ENCODE measurements at places on chromosomes 7 and 10.

GRCh38 chr7:69953136-69954067, 355.1 kb downstream of the AUTS2 start:
- no peak for DNase-seq

GRCh38 chr7:71313553-71313952, 181.6 kb downstream of the GALNT17 start:
- no peak for DNase-seq

DNA sequence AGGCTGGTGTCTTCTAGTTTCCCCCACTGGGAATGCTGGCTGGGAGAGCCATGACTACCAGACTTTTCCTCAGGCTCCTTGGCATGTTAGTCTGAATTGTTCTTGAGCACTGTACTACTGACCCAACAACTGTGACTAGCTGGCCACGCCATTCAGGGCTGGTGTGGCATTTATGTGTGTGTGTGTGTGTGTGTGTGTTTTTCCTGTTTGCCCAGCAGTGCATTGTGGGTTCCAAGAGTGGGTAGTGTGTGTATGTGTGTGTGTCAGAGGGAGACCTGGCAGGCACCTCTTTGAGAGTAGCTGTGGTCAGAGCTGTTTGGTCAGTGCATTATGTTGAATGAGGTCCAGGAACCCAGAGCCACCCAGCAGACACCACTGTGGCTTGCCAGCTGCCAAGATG, 9.2 kb downstream of the PCBD1 start:
- no peak for DNase-seq

DNA sequence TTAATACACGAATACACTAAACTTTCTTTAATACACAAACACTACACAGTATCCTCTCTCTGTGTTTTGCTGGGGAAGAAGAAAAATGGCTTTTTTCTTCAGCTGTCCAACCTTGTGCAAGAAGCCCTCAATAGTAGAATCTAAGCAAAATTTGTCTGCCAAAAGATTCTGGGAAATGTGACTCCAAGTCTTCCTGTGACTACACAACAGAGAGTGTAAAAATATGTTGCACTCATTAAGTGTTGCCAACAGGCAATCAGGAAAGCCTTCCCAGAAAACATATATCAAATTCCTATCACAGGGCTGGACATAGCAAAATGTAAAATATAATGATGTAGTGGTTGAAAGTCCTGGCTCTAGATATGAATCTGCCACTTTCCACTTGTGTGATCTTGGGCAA, 825.1 kb upstream of the ZWINT start:
- no peak for DNase-seq

DNA sequence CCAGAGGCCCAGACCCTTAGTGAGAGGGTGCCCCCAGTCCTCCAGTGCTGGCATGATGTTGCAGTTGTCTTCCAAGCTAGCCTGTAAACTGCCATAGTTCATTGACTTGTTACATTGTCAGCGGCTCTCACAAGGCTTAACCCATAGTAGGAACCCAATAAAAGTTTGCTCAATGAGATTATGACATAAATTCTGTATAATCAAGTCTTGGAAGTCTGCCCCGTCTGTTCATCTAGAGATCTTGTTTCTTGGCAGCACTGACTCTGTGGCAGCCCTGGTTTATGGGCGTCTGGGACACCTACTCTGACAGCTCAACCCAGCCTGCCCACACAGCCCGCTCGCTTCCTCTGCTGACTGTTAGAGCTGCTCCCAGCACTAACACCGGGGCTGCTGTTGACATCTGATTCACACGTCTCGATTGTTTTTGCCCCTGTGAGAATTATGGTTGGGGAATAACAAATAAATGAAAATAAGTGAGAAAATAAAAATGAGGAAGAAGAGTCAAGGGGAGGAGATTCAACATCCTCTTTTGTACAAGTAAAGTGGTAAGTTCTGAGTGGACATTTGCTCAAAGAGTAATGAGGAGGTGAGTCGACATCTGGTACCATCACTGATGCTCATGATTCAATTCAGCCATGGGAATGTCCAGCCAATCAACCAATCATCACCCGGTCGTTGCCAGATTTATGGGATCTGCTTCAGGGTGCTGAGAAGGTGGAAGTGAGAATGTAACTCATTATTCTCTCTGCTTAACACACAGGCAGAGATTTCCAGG, 160.8 kb downstream of the SPAG6 start:
- DNase-seq, result peak; percentile 16

DNA sequence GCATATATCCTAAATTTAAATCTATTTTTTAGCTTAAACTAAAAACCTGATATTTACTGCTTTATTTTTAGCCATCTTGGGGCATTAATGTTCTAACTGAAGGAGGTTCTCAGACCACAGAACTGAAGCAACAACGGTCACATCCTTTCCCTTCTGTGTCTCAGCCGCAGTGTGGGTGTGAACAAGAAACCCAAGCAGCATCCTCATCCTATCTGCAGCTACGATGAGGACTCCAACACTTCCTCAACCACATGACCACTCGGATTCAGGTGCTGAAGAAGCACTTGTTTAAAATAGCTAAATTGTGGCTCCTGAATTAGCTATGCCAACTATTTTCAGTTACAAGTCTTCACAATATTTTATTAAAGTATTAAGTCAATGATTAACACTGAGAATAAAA, 5.3 kb downstream of the ESYT2 start:
- DNase-seq, result no peak

GRCh38 chr10:54869022-54869421, 68.0 kb upstream of the PCDH15 start:
- no peak for DNase-seq

DNA sequence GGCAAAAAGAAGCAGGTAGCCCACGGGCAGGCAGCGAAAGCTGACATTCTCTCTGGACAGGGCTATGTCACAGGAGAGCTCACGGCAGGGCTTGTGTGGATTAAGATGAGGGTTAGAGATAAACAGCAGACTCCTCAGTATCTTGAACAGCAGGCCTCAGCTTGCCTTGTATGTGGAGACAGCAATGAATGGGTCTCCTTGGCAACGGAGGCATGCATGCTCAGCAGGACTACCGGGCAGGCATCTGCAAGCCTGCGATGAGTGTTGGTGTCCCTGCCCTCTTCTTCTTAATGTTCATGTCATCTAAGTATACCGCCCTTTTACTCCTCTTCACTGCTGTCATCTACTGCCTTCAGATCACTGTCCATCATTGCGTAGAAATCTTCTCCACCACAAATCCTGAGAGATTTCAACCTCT, 81.9 kb upstream of the C1GALT1 start:
- no peak for DNase-seq

- no peak for DNase-seq
These were observed 52.3 kb upstream of the GJD4 start for GRCh38 chr10:35552650-35553342.

- no peak for DNase-seq
These were observed 114.0 kb downstream of the GRID1 start for GRCh38 chr10:86252556-86252955.

GRCh38 chr10:86728056-86728455, 28.4 kb upstream of the BMPR1A start:
- DNase-seq, result no peak

DNA sequence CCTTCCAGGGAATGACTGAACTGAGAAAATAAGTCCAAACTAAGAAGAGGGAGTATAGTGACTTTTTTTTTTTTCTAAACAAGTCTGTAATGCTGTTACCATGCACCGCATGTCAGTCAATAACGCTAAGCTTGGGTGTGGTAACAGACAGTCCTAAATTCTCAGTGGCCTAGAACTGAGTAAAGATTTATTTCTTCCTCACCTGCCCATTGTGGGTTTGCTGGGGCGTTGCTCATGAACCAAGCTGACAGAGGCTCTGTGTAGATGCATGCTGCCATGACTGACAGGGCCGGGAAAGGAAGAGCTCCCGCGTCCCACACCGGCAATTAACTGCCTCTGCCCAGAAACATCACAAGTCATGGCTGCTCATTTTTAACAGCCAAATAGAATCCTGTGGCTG, 25.5 kb upstream of the PRKG1 start:
- DNase-seq, result no peak

- DNase-seq, result no peak
These were observed 136.8 kb downstream of the PAXIP1 start for GRCh38 chr7:154865984-154866685.

GRCh38 chr10:100683004-100683403, 62.4 kb upstream of the PAX2 start:
- DNase-seq, result no peak

GRCh38 chr7:2721842-2722241, 33.8 kb downstream of the AMZ1 start:
- no peak for DNase-seq

- DNase-seq, result no peak
These were observed 34.1 kb upstream of the OCM2 start for GRCh38 chr7:98024075-98024474.

DNA sequence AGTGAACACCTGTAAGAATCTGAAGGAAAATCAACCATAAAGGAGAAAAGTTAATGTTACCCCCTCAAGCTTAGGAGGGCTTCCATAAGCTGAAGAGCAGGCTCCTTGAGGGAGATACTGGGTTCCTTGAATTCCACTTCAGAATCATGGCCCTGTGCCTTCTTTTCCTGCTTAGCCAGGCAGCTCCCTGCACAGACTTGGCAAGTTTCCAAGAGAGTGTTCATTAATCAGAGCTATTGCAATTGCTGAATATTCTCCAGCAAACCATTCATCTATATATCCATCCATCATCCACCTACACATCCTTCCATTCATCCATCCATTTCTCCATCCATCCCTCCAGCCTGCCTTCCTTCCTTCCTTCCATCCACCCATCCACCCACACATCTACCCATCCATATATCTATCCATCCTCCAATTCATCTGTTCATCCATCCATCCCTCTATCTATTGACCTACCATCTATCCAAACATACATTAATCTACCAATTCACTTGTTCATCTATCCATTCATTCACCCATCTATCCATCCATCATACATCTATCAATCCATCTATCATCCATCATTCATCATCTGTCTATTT, 574.4 kb downstream of the PTPRN2 start:
- no peak for DNase-seq

DNA sequence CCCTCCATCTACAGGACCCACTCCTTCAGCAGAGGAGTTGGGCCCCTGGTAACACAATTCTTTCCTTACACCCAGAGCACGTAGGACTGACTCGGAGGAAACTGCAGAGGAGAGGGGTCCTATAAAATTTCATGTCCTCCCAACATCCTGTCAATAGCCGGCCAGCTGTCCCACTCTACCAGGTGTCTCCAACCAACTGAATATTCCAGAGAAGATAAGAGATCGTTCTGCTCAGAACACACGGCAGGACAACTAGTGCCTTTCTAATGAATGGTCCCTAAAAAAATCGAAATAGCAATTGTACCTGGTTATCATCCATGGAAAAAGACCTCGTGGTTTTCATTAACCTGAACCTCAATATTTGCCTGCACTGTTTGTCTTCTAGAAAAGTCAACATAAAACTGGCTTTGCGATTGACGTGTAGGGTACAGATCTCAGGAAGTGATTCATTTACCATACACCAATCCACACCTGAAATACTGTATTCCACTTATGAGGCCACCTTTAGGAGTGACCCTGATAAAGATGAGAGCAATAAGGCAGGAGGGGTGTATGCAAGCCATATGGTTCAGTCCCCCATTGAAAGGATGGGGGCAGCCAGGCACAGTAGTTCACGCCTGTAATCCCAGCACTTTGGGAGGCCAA, 111.7 kb downstream of the PARP12 start:
- DNase-seq, result no peak

DNA sequence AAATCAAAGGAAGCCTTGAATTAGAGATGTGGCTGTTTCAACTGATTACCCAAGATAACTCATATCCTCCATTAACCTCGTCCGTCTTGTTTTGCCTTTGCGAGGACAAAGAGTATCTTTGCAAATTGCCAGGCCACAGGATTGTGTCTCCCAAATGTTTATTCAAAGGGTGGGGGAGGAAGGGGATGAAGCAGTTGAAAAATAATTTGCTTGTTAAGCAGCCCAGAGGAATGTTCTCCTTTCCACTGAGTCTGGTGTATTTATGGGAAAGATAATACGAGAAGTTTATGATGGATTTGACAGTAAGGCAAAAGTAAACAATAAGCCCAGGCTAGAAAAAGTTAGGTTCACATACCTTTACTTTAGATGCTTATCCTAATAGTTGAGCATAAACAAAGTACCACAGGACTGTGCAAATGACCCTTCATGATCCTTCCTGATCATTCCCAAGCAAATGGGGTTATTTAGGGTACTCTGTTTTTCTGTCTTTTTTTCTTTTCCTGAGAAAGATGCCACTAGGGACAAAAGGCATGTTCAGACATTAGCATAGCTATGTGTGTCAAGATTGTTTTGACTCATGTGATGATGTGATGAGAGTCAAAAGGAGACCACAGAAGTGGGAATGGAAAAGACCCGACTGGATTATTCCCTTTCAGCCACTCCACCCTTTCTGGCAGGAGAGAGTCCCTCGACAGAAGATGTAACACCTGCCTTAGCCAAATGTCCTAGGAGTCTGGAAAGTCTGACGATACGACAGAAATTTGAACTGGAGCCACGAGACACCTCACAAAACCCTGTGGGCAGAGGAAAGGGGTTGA, 243.0 kb upstream of the GLI3 start:
- no peak for DNase-seq

- no peak for DNase-seq
These were observed 219.7 kb upstream of the STK17A start for GRCh38 chr7:43363035-43363791.

DNA sequence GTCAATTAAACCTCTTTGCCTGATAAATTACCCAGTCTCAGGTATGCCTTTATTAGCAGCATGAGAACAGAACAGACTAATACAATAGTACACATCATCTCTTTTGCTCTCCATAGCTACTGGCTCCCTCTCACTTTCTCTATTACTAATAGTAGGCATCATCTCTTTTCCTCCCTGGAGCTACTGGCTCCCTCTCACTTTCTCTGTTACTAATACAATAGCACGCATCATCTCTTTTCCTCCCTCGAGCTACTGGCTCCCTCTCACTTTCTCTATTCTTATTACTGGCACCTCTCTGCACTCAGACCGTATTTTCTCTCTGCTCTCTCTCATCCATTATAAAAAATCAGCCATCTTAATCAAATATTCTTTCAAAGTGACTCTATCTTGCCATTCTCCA, 37.1 kb downstream of the SLC25A13 start:
- DNase-seq, result no peak

DNA sequence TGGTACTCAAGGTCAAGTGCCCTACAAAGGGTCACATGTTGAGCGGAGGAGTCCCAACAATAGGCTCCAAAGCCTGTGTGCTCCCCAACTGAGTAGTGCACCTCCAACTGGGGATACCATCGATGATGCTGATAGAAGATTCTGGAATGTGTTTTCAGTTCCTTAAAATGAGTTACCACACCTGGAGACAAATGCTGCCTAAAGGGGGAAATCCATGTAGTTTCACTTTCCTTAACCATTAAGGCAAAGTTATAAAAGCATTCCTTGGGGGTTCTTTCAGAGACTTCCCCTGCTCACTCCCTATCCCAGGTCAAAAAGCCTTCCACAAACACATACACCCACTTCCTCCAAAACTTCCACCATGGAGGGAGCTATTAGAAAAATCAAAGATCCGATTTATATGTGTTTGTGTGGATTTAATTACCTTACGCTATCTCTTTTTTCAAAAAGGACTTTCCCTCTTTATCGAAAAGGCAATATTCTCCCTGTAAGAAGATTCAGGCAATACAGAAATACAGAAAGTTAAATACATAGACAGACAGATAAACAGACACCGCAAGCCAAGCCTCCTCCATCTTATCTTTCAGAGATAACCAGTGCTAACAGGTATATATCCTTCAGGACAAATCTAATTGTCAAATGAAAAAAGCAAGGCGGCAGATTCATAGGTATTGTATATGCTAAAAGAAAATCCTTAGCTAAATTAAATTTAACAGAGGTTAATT, 135.9 kb upstream of the ASAH2 start:
- no peak for DNase-seq

- no peak for DNase-seq
These were observed 24.8 kb downstream of the PLXNA4 start for GRCh38 chr7:132551439-132551838.

- no peak for DNase-seq
These were observed 76.3 kb downstream of the CLIP2 start for GRCh38 chr7:74365322-74366022.
